Renal cortex interstitium (tissue), 15 donors: ENCODE measurements at places on chromosomes 2 and 18.
A peak's percentile ranks its signal among the peaks of the same experiment; 100 is the strongest.

DNA sequence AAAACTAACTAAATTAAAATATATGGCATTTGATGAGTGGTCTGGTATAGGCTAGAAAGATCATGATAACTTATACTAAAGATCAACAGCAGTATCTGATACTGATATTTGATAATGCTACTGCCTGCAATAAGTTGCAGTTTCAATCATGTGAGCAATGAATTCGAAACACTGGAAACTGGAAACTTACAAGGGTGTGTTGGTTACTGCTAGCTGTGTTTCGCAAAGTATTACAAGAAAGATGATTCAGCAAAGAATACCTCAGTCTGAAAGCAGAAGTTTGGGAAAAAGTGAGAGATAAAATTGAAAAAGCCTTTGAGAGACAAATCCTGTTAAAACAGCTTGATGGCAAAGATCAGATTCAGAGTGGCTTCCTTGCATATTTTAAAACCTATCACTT is 294.5 kb downstream of the CCDC178 start:
- DNase-seq: no peak

GRCh38 chr2:42754776-42755140 is 9.2 kb downstream of the OXER1 start:
- DNase-seq: no peak

- DNase-seq: peak; percentile 65
Measured at GRCh38 chr2:12168791-12169388, 422.5 kb downstream of the LPIN1 start.

GRCh38 chr2:10820978-10821695 is 8.6 kb upstream of the PDIA6 start:
- DNase-seq: no peak

- no peak for DNase-seq
Measured at GRCh38 chr2:156380117-156380645, 47.7 kb upstream of the NR4A2 start.

DNA sequence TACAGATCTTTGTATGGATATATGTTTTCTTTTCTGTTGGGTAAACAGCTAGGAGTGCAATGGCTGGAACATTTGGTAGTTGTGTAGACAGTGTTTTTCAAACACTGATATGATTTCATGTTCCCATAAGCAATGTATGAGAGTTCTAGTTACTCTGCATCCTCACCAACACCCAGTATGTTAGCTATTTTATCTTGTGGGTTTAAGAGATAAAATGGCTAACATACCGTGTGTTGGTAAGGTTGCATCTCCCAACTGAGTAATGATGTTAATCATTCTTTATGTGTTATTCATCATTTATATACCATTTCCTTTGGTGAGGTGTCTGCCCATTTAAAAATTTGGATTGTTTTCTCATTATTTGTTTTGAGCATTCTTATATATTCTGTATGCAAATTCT is 65.7 kb downstream of the LYPD6B start:
- no peak for DNase-seq

DNA sequence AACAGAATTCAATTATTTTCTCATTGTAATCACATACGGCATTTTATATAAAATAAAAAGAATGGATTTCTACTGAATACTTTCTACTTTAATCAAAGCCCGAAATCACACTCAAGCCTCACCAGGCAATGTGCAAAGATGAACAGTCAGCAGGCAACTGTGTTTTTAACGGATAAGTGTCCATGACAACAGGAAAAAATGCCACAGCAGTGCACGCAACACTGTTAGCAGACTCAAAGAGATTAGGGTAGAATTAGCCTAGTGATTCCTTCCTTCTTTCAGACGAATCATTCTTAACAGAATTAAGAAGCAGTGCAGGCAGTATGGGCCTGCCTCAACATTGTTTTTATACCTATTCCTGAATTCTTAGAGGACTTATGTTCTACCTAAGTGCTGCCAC is 135.6 kb downstream of the CDH2 start:
- DNase-seq: no peak

DNA sequence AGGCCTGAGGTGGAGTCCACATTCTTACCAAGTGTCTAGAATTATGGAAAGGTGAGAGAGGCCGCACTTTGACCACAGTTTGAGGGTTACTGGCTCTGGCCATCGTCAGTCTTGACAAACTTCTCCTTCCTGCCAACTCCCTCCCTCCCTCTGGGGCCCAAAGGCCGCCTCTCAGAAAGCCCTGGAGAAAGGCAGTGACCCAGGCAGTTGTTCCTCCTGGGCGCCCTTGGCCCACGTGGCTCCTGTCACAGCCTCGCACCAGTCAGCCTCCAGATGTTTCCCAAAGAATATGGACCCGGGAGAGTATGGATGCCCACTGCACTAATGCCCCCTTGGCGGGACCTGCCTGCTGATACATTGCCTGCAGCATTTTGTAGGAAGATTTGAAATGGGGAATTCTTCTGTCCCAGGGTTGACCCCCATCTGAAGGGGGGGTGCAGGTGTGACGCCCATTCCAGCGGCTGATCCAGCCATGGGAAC is 61.7 kb downstream of the ASB1 start:
- DNase-seq: no peak

DNA sequence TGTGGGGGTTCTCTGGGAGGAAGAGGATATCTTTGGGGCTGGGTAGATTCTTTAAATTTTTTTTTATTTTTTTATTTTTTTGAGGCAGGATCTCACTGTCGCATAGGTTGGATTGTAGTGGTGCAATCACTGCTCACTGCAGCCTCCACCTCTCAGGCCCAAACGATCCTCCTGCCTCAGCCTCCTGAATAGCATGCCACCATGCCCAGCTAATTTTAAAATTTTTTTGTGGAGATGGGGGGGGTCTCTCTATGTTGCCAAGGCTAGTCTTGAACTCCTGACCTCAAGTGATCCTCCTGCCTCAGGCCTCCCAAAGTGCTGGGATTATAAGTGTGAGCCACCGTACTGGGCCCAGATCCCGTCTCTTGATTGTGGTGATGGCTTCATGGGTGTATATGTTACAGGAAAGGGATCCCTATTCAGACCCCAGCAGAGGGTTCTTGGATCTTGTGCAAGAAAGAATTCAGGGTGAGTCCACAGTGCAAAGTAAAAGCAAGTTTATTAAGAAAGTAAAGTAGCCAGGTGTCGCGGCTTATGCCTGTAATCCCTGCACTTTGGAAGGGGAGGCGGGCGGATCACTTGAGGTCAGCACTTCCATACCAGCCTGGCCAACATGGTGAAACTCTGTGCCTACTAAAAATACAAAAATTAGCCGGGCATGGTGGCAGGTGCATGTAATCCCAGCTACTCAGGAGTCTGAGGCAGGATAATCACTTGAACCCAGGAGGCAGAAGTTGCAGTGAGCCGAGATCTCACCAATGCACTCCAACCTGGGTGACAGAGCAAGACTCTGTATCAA is 2.0 kb upstream of the C2orf68 start:
- DNase-seq: no peak

DNA sequence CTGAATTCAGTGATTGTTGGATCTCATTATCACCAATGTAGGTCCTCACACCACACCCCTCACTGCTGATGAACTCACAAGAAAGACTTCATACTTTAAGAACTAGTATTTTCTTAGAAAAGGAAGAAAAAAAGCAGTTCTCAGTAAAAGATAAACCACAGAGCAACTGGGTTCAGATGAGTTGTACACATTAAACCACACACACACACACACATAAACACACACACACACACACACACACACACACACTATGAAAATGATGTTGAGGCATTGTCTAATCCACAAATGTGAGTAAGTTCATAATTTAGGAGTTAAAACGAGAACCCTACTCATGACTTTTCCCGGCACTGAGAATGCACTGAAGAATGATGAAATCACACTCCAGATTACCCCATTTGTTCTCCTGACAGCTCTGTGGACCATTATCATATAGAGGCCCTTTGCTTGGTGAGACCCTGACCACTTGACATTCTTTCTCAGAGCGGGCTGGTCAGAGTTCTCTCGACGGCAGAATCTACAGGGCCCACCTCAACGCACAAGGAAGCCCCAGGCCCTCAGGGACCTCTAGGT is 106.2 kb downstream of the BCL2 start:
- DNase-seq: no peak

DNA sequence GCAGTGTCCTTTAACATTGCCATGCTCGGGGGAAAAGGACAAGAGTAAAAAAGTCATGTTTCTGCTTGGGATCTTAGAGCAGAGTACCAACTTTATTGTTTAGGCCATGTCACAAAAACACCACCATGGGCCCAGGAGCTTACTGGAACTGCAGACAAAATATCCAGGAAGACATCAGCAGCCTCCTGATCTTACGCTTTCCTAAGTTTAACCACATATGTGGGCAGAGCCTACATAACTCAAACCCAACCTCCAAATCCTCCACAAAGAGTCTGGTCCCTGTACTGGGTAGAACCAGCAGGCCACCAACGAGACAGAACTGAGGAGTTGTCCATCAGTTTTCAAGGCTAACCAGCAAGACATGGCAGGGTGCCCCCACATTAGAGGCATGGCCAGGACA is 10.3 kb downstream of the GALNT14 start:
- no peak for DNase-seq

- DNase-seq: no peak
Measured at GRCh38 chr2:48993576-48993975, 160.7 kb downstream of the FSHR start.

GRCh38 chr2:67790622-67791021 is 272.2 kb downstream of the C1D start:
- DNase-seq: no peak

- DNase-seq: no peak
Measured at GRCh38 chr2:146997945-146998344, 846.9 kb upstream of the ACVR2A start.

GRCh38 chr2:189561371-189562038 is 19.1 kb downstream of the SLC40A1 start:
- DNase-seq: no peak

- no peak for DNase-seq
Measured at GRCh38 chr18:3498698-3499471, 48.9 kb downstream of the TGIF1 start.

GRCh38 chr2:190179754-190180312 is 117.3 kb upstream of the MSTN start:
- DNase-seq: no peak

- DNase-seq: no peak
Measured at GRCh38 chr18:62044490-62045000, 142.3 kb downstream of the PIGN start.

GRCh38 chr2:175626796-175627195 is 375.3 kb downstream of the LNPK start:
- no peak for DNase-seq

DNA sequence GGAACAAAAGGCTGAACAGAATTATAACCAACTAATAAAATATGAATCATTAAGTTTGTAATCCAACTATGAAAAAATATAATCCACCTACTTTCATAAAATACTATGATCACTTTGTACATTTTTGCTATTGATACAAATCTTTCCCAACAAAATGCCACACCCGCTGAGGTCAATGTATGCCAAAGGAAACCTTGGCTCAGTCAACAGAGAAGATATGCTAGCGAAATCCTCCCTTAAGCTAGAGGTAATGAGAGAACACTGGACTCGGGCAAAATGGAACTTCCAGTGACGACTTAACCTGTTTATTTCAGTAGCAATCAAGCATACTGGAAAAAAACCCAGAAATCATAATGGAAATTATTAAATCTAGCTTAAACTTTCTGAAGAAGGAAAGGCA is 81.5 kb downstream of the NOL10 start:
- no peak for DNase-seq

GRCh38 chr2:48183991-48184390 is 277.7 kb upstream of the FBXO11 start:
- no peak for DNase-seq

GRCh38 chr2:9762164-9762563 is 81.1 kb upstream of the TAF1B start:
- no peak for DNase-seq

GRCh38 chr2:32051836-32052439 is 11.4 kb upstream of the SPAST start:
- no peak for DNase-seq

DNA sequence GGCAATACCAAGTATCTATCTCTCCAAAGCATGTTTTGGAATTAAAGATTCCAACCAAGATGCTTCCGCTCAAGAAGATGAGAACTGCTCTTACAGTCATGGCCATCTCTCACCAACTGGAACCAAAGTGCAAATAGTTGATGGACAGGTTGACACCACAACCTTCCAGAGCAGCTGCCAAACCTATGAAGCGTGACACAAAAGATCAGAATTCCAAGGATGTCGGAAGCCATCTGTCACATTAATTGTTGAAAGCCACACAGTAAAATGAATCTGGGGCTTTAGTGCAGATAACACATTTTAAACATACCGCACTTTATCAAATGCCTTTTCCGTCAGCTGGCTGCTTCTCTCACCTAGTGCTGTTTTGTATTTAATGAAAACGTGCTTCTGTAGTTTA is 195.7 kb downstream of the CDH20 start:
- DNase-seq: peak; percentile 29

GRCh38 chr2:2567776-2568175 is 236.7 kb upstream of the MYT1L start:
- no peak for DNase-seq

DNA sequence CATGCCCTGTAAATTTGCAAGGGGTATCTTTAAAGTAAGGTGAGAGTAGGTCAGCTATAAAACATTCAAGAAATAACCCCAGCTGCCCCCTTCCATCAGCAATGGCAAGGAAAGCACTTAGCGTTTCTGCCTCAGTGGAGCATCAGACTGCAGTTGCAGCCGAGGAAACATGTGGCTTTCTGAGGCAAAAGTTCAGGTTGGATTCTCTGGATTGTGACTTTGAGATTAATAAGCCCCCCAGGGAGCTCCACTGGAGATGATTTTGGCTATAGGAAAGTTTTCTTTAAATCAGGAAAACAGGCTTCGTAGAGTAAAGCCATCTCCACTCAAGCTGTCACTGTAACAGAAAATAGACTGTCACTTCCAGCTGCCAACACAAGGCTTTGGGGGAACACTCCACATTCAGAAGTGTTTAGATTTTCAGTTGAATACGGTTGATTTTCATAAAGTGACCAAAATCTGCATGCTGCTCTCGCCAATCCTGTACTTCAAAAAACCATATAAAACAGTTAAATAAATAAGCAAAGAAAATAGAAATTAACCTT is 15.3 kb upstream of the RIT2 start:
- DNase-seq: no peak

- DNase-seq: no peak
Measured at GRCh38 chr18:7733642-7734041, 166.5 kb downstream of the PTPRM start.

- DNase-seq: no peak
Measured at GRCh38 chr2:25029183-25029554, 12.7 kb upstream of the EFR3B start.

- no peak for DNase-seq
Measured at GRCh38 chr2:150762571-150762970, 275.1 kb upstream of the RND3 start.
